Left renal cortex interstitium (tissue), 4 donors: ENCODE measurements at places on chromosomes 7 and 10. TPM values are rescaled to one million over a fixed set of nuclear protein-coding genes. Genes with fewer than 3 reads are reported as not detected.

DNA sequence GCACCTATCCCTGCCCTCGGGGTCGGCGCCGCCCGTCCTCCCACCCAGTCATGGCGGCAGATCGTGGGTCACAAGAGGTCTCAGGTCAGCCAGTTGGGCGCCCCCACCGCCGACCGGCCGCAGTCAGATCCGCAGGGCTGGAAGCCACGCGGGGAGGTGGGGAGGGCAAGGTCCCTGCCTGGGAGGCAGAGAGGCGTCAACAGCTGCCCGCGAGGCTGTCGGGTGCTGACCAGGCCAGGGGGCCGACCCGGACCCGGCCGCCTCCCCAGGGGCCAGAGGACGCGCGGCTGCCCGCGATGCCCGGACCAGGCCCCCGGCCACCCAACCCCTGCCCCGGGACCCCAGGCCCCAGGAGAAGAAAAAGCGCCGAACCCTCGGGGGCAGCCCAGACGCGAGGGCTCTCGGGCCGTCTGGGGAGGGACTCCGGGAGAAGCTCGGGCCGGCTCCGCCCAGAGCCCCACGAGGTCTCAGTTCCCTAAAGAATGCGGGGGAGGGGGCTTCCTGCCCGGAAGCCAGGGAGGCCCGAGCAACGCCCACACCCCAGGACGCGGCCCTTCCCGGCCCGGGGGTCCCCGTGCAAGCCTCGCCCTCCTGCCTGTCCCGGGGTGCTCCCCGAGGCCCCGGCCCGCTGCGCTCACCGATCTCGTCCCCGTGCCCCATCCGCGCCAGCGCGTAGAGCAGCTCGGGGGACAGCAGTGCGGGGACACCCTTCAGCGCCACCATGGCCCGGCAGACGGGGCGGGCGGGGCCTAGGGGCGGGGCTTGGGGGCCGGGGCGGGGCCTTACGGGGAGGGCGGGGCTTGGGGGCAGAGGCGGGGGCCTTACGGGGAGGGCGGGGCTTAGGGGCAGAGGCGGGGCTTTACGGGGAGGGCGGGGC lies at the start of gene FUOM:
Gene FUOM, minus strand, starts transcription at position 735 of the 877 bp plus-strand sequence. Its CDS starts 12 bp downstream, at position 723.
- DNase-seq = no peak

DNA sequence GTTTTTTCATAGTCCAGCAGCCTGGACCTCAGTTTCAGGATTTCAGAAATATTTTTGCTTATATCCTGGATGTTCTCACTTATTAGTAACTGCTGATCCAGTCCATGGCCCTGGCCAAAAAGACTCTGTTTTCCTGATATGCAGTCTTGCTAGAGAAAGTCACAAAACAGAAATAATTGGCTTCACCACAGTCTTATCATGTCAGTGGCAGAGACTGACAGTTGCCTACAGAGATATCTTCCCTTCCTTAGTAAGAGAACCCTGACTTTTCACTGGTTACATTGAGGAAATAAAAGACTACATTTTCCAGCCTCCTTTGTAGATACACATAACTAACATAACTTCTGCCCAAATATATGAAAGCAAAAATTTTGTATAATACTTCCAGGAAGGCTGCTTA lies 56.6 kb downstream of the AHR start:
- DNase-seq = no peak

- DNase-seq = no peak
Measured at GRCh38 chr10:78931321-78932053, 137.3 kb upstream of the ZMIZ1 start.

- DNase-seq = no peak
Measured at GRCh38 chr7:127392182-127392565, 334 bp downstream of the ZNF800 start.

- DNase-seq = no peak
Measured at GRCh38 chr7:108045669-108046068, 42.7 kb upstream of the LAMB1 start.

GRCh38 chr7:33905389-33906032 lies at the start of gene BMPER:
Gene BMPER, plus strand, starts transcription at chr7:33905539. Its CDS starts 75 bp downstream, at chr7:33905614.
- DNase-seq = no peak

- DNase-seq = no peak
Measured at GRCh38 chr10:71627956-71628355, 91.6 kb downstream of the C10orf105 start.

GRCh38 chr7:82364671-82365070 lies 78.9 kb downstream of the CACNA2D1 start:
- DNase-seq = no peak

DNA sequence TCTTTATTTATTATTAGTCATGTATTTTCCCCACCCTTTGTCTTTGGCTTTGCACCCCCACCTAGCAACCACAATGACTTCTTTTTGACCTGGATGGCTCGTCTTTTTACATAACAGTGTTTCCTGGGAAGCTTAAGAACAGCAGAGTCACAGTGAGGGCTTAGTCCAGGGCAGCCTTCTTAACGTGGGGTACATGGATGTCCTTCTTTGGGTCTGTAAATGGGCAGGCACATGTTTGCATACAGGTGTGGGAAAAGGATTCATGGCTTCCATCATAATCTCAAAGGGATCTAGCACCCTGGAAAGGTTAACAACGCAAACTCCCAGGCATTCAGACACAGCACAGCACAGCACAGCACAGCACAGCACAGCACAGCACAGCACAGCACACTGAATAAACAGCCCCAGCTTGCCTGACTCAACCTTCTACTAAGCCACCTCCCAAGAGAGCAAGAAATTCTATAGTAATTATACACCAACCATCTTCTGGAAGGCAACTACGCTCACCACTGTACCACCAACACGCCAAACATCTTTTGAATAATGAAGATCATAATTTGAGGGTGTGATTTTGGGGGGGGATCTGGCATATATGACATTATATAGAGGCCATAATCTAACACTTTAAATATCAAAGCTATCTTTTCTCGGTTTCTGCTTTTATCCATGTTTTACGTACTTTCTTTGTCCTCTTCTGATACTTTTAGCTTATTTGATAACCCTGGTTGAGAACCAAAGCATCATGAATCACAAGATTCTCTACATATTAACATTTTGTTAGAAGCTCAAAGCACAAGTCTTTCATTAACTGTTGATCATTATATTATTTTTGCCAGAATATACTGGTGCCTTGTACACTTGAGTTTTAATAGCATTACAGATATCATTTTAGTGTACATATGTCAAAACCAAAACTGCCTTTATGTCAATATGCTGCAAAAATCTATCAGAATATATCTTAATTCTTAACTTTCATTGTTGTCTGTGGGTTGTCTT lies 177.2 kb upstream of the KLF14 start:
- DNase-seq = no peak

- DNase-seq = no peak
Measured at GRCh38 chr10:101577121-101577871, 10.8 kb downstream of the POLL start.

- DNase-seq = no peak
Measured at GRCh38 chr10:118501171-118501570, 94.3 kb downstream of the PRLHR start.

DNA sequence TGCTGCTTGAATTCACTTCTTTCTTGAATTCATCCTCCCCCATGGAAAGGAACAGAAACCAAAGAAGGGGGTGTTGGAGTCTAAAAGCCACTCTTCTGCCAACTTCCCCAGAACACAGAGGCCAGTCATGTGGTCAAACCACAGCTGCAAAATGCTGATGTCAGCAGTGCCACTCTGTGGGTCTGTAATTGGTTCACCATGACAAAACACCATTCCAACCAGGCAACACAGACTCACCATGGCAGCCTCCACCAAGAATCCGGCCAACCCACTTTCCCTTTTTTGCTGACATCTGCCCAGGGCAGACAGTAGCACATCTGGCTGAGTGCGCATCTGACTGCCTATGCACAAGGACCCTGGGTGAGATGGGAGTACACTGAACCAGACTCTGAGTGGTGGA lies 16.8 kb downstream of the OSBPL3 start:
- DNase-seq = no peak

GRCh38 chr7:42770114-42770513 lies 141.8 kb downstream of the C7orf25 start:
- no peak for DNase-seq

Gene TSPAN13
- polyA plus RNA-seq = 24.6 TPM

Gene SFRP4
- polyA plus RNA-seq = 2.6 TPM

Gene HOXA13
- polyA plus RNA-seq = not detected

Gene ODAD2
- 0.96 TPM for polyA plus RNA-seq
